Adrenal gland (tissue), 19 donors: ENCODE measurements at places on chromosomes 11 and 22. TPM values are rescaled to one million over a fixed set of nuclear protein-coding genes. Genes with fewer than 3 reads are reported as not detected.

DNA sequence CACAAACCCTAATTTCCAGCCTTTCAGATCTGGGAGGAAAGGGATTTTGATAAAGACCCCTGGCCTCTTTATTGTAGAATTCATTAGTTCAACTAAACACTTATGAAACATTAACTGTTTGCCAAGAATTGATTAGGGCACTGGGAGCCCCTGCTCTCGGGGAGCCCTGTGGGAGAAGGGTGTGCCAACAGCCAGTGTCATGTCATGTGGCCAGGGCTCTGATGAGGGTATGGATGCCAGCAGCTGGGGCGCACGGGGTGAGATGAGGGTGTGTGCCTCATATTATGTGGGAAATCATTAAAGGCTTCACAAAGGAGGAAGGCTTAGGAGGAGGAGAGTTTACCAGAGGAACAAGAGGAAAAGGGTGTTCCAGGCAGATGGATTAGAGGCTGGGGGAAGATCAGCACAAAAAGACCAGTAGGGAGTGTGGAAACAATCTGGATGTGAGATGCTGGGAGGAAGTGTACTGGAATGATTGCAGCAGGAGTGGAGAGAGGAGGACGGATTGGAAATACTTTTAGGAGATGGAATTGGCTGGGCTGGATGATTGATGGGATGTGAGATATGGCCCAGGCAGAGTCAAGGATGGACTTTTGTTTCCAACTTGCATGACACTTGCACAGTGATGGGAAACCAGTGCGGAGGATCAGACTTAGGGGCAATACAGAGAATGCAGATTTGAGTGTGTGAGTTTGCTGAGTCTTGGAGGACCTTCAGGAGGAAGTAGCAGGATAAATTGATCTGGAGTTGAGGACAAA is 137.8 kb downstream of the CSNK2A3 start:
- no peak for DNase-seq

DNA sequence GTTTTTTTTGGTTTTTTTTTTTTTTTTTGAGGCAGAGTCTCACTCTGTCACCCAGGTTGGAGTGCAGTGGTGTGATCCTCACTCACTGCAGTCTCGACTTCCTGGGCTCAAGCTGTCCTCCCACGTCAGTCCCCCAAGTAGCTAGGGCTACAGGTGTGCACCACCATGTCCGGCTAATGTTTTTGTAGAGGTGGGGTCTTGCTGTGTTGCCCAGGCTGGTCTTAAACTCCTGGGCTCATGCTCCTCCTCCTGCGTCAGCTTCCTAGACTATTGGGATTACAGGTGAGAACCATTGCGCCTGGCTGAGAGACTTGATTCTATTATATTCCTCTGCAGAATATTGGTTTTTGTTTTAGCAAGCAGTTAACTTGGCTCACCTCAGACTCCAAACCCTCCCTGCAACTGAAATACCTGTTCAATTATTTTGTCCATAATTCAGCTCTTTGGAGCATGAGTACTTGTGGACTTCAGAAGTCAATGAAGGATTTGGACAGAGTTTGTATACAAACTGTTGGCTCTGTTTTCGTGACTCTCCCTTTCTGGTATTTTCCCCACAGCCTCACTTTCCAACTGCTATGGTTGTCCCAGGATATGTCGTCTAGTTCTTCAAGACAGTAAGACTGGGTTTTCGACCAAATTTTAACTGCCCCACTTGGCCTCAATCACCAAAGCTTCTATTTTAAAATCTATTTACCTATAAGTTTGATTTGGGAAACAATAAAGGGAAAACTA is 69.1 kb upstream of the ADORA2A start:
- DNase-seq, result no peak

GRCh38 chr11:69101115-69101791 is 52.5 kb downstream of the TPCN2 start:
- peak; percentile 76 for DNase-seq

DNA sequence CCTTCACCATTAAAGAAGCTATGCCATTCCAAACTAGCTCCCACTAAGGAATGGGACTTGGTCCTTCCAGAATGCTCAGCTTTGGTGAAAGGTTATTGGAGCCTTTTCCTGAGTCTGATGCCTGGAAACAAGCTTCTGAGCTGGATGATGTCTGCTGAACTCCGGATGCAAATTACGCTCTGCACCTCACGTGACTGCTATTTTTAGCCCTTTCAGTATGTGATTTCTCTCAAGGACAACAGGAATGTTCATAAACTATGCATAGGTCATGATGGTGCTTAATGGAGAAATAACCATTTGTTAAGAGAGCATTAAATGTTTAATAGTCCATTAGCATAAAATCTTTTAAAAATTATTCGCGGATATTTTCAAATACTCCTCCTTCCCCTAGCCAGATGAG is 631.4 kb upstream of the KIRREL3 start:
- no peak for DNase-seq

DNA sequence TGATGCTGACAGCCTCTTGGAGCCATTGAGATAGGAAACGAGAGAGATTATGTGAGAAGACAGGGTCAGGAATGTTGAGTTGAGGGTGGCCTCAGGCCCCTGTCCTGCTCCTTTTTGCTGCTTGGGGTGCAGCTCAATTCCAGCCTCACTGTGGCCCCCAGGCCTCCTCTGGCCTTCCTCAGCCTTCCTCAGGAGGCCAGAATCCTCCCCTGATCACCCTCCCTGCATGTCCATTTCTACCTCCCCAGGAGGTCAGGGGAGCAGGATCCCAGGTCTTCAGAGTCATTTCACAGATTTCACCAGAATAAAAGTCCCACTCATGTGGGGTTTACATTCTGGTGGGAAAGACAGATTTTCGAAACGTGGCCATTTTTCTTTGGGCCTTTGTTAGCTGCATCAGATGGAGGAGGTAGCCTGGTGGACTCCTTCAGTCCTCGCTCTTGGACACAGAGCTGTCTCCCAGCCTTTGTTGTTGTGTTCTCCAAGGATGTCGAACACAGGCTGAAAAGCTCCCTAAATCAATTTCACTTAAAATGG is 2.2 kb upstream of the KCNQ1OT1 start:
- peak; percentile 7 for DNase-seq

DNA sequence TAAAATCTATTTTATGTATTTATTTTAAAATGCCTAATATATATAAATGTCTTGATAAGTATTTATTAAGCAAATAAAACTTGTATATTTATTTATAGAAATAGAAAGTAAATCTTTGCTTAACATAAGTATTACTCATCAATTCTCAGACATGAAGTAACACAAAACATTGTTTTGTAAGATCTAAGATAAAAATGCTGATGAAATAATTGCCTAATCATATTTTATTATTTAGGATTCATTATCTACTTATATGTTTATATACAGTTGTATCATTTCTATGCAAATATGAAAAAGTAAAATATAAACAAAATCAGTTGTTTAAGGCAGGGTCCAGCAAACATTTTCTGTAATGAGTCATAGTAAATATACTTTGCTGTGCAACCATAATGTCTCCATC is 507.8 kb upstream of the CNTN5 start:
- DNase-seq, result no peak

Gene KCNA4
- 22.8 TPM for total RNA-seq

GRCh38 chr11:24513479-24514218 is 16.8 kb downstream of the LUZP2 start:
- DNase-seq, result no peak

GRCh38 chr11:73384531-73384871 is 8.3 kb downstream of the RELT start:
- no peak for DNase-seq

Gene TTC9C
- 21.5 TPM for total RNA-seq

DNA sequence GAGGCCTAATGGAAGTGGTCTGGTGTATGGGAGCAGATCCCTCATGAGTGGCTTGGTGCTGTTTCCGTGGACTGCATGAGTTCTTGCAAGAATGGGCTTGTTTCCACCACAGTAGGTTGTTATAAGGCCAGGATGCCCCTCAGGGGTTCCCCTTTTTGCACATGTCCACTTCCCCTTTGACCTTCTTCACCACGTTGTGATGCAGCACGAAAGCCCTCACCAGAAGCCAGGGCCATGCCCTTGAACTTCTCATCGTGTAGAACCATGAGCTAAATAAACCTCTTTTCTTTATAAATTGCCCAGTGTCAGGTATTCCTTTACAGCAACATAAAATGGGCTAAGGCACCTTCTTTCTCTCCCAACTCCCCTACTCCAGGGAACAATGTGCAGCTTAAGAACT is 2.8 kb upstream of the NARS2 start:
- no peak for DNase-seq

GRCh38 chr11:13128354-13128753 is 119.2 kb downstream of the RASSF10 start:
- DNase-seq, result no peak

DNA sequence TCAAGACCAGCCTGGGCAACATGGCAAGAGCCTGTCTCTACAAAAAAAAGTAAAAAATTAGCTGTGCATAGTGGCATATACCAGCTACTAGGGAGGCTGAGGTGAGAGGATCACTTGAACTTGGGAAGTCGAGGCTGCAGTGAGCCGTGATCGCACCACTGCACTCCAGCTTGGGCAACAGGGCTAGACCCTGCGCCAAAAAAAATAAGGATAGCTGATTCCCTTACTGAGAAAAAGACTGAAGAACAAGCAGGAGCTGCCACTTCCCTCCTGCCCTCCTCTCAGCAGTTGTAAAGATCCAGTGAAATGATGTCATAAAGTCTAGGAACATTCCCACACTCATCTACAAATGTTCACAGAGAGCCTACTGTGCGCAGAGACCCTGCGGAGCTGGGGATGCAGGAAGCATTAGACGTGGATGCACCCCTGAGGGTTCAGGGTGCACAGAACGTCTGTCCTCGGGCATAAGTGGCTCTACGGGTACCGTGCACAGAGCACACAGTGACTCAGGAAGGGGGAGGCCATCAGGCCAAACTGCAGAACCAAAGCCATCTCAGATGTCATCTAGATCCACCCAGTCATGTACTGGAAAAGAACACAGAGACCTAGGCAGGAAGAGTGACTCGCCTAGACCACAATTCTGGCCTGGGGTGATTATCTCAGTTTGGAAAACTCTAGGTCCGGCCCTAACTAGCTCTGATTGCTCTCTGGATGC is 11.7 kb downstream of the SEC14L2 start:
- DNase-seq, result no peak

Gene OR51B2
- not detected for total RNA-seq

GRCh38 chr11:64535811-64536210 is 55.2 kb upstream of the SLC22A12 start:
- DNase-seq, result no peak

- DNase-seq, result peak; percentile 76
These were observed 260.4 kb upstream of the ARHGAP20 start for GRCh38 chr11:110972640-110973039.

- DNase-seq, result no peak
These were observed 81.9 kb upstream of the SPON1 start for GRCh38 chr11:13880634-13881033.

- DNase-seq, result peak; percentile 83
These were observed 9.2 kb upstream of the RBM14 start for GRCh38 chr11:66607126-66607834.

DNA sequence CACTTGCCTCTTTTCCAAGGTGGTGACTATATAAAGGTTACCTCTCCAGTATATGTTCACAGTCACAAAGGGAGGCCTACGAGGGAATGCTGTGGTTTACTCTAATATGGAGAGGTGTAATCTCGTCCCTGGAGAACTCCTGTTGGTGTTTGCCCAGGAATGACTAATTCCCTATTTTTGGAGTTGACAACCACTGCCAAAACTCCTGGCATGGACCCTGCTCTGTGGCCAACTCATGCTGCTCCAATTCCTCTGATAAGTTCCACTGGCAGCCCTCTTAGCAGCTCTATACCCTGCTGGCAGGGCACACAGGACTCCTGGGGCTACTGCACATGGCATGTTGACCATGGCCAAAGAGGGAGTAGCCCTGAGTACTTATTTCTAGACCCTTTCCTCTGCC is 418.7 kb upstream of the ANO5 start:
- DNase-seq, result no peak

DNA sequence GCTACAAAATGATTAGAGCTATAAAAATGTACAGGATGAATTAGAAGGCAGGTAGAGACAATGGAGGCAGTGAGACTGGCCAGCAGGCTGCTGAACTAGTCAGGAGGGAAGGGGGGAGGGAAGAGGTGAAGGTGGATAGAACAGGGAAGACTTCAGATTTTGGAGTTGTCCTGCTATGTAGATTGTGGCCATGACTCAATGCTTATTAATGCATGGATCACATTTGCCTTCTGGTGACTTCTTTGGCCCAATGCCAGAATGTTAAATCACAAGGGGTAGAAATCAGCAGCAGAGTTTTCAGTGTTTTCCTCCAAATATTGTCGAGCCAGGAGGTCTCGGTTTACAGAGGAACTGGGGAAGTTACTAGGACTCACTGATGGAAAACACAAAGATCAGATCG is 346.6 kb downstream of the AASDHPPT start:
- DNase-seq, result no peak

Gene MAJIN
- total RNA-seq, result not detected

GRCh38 chr11:60996381-60997138 is 25.1 kb downstream of the CD6 start:
- DNase-seq, result peak; percentile 72

GRCh38 chr22:18032455-18033101 is 8.2 kb upstream of the MICAL3 start:
- no peak for DNase-seq
